ENCODE measurements at places on chromosomes 7 and 10.
A peak's percentile ranks its signal among the peaks of the same experiment; 100 is the strongest.

DNA sequence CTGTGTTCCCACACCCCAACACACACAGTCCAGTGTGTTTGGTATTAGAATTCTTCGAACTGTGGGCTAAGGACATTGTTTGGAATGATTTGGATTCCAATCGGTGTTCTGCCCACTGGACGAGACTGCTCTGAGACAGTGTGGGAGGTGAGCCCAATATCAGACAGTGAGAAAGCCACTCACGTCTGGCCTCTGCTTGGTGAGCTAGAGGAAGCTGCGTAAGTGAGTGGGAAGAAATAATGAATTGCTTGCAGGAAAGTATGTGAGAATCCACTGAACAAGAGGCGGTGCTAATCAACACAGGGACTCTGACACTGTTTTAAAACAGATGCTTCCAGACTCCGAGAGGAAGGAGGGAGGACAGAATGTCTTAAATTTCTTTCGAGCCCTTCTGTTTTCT lies 675.0 kb upstream of the ANKRD30A start:
- no peak for DNase-seq

GRCh38 chr7:133543657-133544056 lies 290.8 kb downstream of the EXOC4 start:
- DNase-seq, result no peak

GRCh38 chr7:49986191-49986590 lies 106.9 kb downstream of the ZPBP start:
- DNase-seq, result no peak

GRCh38 chr10:70328018-70328417 lies 44.2 kb upstream of the NPFFR1 start:
- DNase-seq, result no peak

GRCh38 chr7:127938588-127938987 lies 92.6 kb downstream of the LRRC4 start:
- DNase-seq, result no peak

GRCh38 chr7:18866359-18867036 lies 250.9 kb downstream of the TWIST1 start:
- no peak for DNase-seq

DNA sequence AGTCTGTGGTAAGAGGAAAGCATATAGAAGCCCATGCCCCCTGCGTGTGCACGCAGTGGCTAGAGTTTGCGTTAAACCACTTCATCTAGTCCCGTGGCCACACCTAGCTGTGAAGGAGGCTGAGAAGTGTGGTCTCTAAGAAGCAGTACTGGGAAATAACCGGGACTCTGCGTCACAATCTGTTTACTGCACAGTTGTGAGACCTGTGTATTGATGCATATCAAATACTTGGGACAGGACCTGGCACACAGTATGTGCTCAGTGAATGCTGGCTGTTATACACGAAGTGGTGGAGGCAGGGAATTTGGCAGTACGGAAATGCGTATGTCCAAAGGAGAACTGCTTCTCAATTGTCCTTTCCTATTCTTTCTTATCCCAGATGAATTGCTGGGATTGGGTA lies 149.5 kb downstream of the ARHGAP21 start:
- no peak for DNase-seq

- DNase-seq, result no peak
Observed at GRCh38 chr10:60732807-60733516, 45.3 kb upstream of the CDK1 start.

DNA sequence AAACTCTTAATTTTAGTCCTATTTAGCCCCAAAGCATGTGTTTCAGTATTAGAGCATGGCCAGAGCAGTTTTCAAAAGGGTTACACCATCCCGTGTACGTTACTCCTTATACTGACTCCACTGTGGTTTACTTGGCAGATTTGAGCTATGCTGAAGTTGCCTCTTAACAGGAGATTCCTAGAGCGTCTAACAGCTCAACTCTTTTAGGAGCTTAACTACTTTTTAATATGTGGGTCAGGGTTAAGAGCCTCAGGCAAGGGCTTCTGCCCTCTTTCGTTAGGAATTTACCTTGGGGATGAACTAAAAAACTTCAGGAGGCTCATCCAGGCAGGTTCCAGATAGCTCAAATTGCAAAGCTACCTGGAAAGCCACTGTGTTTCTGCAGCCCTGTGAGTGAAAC lies 674.8 kb upstream of the C7orf33 start:
- no peak for DNase-seq

DNA sequence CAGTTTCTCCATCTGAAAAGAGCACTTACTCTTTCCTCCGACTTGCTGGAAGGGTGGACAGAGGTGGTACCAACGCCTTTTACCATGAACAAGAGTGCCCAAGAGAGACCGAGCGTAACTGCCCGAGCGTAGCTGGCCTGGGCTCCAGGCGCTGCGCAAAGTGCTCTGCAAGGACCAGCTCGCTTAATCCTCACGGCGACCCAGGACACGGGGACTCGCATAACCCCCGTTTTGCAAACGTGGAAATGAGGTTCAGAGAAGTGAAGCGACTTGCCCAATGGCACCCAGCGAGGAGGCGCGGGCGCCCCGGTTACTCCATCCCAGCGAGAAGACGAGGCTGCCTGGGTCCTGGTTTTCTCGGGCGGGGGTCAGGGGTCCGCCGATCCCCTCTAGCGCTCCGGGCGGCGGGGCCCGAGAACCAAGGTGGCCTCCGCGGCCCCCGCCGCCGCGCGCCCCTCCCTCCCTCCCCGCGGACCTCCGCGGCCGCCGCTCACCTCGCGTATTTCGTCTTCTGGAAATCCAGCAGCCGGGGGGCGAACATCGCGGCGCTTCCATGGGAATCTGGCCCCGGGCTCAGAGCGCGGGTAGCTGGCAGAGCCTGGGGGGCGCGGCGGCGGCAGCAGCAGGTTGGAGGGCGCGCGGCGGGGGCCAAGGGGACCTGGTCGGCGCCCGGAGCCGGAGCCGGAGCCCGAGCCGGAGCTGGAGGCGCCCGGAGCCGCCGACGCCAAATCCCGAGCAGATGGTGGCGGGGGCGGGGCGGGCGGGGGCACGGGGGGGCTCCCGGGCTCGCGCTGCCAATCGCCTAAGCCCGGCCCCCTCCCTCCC lies at the start of gene MMD2:
Gene MMD2, minus strand, starts transcription at position 711 of the 825 bp plus-strand sequence. Its CDS starts 170 bp downstream, at position 541.
- DNase-seq, result no peak

GRCh38 chr7:3055626-3056025 lies 12.0 kb upstream of the CARD11 start:
- DNase-seq, result no peak

GRCh38 chr10:114000457-114001010 lies 43.1 kb upstream of the ADRB1 start:
- DNase-seq, result no peak

- DNase-seq, result peak; percentile 71
Observed at GRCh38 chr7:27921081-27921836, 181.3 kb downstream of the TAX1BP1 start.

GRCh38 chr10:122911889-122912484 lies 1.6 kb downstream of the FAM24A start:
- DNase-seq, result peak; percentile 18

GRCh38 chr7:55964261-55965099 lies at the start of gene NIPSNAP2:
TSS of gene NIPSNAP2 (plus strand) at chr7:55964585. CDS start at chr7:55964610, 25 bp downstream.
- peak; percentile 73 for DNase-seq

- no peak for DNase-seq
Observed at GRCh38 chr10:77854115-77854514, 72.4 kb downstream of the DLG5 start.

DNA sequence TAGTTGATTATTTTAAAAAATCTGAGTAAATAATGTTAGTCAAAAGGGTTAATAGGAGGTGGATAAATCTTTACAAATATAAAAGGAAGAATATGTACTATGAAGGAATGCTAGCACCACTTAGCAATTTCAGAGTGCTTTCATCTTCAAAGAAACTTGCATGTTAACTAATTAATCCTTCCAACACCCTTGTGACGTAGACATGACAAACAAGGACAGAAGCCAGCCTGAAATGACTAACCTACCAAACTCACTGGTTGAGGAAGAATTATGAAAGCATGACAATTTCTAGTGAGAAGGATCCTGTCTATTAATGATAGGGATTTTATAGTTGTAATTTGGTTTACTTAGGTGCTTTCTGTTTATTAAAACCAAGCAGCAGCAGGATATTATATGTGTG lies 468.0 kb upstream of the FZD8 start:
- no peak for DNase-seq

GRCh38 chr7:150951521-150951920 lies 26.6 kb downstream of the KCNH2 start:
- no peak for DNase-seq

DNA sequence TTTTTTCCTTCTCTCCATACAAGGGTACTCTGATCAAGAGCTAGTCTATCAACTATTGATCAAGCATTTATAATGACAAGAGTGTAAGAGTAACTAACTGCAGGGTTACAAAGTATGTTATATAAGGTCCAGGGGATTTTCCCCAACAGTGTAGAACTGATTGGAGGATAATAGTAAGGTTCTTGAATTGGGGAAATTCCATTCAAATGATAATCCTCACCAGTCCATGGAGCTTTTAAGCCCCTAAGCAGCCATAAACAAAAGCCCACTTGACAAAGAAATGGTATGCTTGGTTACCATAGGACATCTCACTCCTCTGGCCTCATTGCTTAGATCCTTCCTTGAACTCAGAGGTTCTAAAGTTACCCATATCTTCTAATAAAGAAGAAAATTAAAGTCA lies 8.2 kb downstream of the YME1L1 start:
- no peak for DNase-seq

DNA sequence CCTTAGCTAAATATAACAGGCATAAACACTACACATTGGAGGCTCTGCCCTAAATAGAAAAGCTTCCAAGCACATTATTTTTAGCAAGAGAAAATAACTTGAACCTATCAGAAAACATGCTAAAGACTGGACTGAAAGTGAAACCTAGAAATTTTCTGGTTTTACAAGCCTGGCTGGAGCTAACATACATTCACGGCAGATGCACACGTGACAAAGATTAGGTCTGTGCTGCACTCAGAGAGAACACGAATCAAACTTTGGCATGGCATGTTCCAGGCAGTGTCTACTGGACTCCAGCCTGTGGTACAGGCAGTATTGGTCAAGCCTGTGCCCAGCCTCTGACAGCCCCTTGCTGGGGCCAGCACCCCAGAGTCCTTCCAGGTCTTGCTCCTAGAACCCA lies 94.1 kb upstream of the PCBD1 start:
- DNase-seq, result no peak

GRCh38 chr7:36038063-36038721 lies 114.9 kb upstream of the EEPD1 start:
- no peak for DNase-seq

DNA sequence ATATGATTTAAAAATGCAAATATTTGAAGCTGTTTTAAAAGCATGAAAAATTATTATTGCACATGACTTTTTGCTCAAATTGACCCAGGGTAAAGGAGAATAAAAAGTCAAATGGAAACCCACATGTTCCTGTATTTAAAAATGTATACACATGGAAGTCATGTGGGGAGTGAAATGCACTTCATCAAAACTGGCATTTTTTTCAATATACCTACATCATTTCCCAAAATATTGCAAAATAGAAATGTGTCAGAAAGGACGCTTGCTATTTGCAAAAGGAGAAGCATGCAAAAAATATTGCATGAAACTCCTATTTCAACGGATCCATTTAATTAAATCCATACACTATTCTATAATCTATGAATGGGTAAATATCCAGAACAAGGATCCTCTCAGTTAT lies 117.0 kb downstream of the POU6F2 start:
- no peak for DNase-seq

DNA sequence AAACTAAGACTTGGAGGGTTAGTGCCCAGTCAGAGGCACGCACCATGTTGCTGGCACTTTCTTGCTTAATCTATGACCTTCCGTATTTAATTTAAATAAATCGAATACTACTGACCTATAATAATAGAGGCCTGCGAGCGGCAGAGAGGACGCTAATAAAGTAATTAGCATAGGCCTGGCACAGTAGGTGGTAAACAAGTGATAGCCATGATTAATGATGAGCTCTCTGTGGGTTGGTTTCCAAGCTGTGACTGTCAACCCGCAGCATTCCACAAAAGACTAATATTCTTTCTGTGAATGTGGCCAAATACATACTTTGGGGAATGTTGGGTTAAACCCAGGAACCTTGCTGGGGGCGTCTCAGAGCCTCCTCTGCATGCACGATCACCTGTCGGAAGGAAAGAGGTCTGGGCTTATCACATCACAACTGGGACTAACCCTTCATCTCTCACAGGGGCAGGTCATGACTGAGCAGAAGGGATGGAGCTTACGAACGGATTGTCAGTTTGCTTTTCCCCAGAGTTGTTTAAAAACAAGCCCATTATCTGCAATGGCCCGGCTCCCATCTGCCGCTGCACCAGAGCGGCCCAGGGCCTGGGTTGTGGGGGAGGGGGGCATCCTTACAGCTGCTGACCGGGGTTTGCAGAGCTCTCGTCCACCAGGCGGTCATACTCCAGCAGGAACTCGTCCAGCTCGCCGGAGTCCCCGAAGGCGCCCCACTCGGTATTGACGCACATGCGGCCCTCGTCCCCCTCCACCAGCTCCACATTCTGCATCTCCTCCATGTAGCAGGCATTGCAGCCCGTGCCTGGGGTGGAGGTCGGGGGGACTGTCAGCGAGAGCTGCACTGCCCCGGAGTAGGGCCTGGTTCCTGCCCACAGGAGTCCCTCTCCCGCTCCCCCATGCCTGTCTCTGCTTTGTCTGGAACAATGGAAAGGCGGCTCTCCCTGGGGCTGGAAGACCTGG lies 6.2 kb upstream of the MYL7 start:
- no peak for DNase-seq

GRCh38 chr7:101239951-101240220 lies 2.3 kb upstream of the CLDN15 start:
- no peak for DNase-seq

- DNase-seq, result no peak
Observed at GRCh38 chr7:146405737-146406136, 289.1 kb downstream of the CNTNAP2 start.

GRCh38 chr7:151631953-151632749 lies 112.5 kb upstream of the RHEB start:
- peak; percentile 77 for DNase-seq

DNA sequence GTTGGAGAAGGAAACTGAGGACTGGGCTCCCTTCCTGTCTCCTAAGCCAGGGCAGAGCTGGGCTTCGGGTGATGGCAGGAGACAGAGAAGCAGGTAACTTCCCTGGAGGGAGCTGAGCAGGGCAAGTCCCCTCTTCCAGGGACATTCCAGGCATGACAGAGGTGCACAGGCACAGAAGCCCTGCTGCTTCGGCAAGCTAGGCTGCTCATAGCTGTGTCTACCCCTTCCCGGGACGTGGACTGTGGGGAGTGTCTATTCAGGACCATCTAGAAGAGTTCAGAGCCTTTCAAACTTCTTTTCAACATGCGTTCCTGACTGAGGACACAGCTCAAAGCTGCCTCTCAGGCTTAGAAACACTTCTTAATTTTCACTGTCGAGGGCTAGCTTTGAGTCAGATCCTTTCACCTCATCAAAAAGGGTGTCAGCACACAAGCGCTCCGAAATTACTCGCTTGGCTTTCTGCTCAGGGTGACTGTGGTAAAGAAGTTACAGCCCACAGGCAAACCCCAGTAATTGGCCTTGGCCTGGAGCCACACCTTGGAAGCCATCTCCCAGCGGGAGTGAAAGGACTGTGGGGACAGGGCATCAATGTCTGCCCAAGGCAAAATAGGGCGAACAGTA lies 63.7 kb upstream of the STEAP1B start:
- DNase-seq, result no peak

GRCh38 chr10:115033898-115034297 lies 59.3 kb upstream of the ATRNL1 start:
- DNase-seq, result no peak
